ENCODE measurements at places on chromosomes 11 and 22. TPM values are rescaled to one million over a fixed set of nuclear protein-coding genes. Genes with fewer than 3 reads are reported as not detected.

Gene RRP7A
- total RNA-seq: 16.7 TPM

Gene PATE4
- total RNA-seq: not detected

Gene ZC3H12C
- total RNA-seq: 16.8 TPM

Gene MYOD1
- total RNA-seq: 398 TPM

Gene PRR33
- 1.4 TPM for total RNA-seq

Gene HEPACAM
- not detected for total RNA-seq

Gene ROBO4
- 3.4 TPM for total RNA-seq

Gene SCO2
- total RNA-seq: 1.6 TPM

Gene P4HA3
- total RNA-seq: 0.42 TPM

Gene GPR83
- 0.05 TPM for total RNA-seq

Gene MAP6
- 0.05 TPM for total RNA-seq

Gene FGF19
- not detected for total RNA-seq

Gene SLC22A8
- not detected for total RNA-seq

Gene C11orf97
- total RNA-seq: not detected

Gene HIC2
- total RNA-seq: 2.3 TPM

Gene GAL3ST3
- not detected for total RNA-seq

Gene CDC42BPG
- 0.62 TPM for total RNA-seq

Gene C2CD2L
- 19.7 TPM for total RNA-seq

Gene MRGPRX3
- total RNA-seq: not detected

Gene FAM111B
- total RNA-seq: 1.7 TPM

Gene BDNF
- total RNA-seq: 2.8 TPM

Gene MMP12
- total RNA-seq: not detected

Gene OR52I2
- not detected for total RNA-seq

Gene BTBD18
- not detected for total RNA-seq

Gene MS4A1
- total RNA-seq: not detected

Gene HBB
- total RNA-seq: not detected

Gene UBQLN3
- total RNA-seq: 0.16 TPM

Gene PHETA2
- total RNA-seq: 18.6 TPM

Gene DCHS1
- total RNA-seq: 0.78 TPM

Gene RAB36
- total RNA-seq: 0.08 TPM

Gene WDR74
- 48.1 TPM for total RNA-seq

Gene SCGB1A1
- total RNA-seq: not detected

Gene DGAT2
- total RNA-seq: 1.2 TPM

Gene APOBEC3H
- not detected for total RNA-seq

Gene SLC36A4
- total RNA-seq: 11.8 TPM

Gene MOGAT2
- total RNA-seq: not detected

Gene CPSF7
- total RNA-seq: 40.6 TPM

Gene CNTN5
- not detected for total RNA-seq

Gene MSANTD2
- 5.7 TPM for total RNA-seq

Gene TRIM64
- not detected for total RNA-seq

Gene SLC3A2
- total RNA-seq: 195 TPM

Gene PLA2G3
- 0.21 TPM for total RNA-seq

Gene UPK3A
- not detected for total RNA-seq
